ENCODE measurements at places on chromosomes 11 and 22. TPM values are rescaled to one million over a fixed set of nuclear protein-coding genes. Genes with fewer than 3 reads are reported as not detected.

The MS4A8 gene
- total RNA-seq: not detected

The UBQLNL gene
- not detected for total RNA-seq

The ISX gene
- total RNA-seq: not detected

The GPR83 gene
- total RNA-seq: 0.09 TPM

The MS4A1 gene
- total RNA-seq: not detected

The RASD2 gene
- total RNA-seq: 0.66 TPM

The TSPAN18 gene
- 3.4 TPM for total RNA-seq

The DKK3 gene
- 17.7 TPM for total RNA-seq

The OR52I2 gene
- total RNA-seq: not detected

The TTLL1 gene
- 3.3 TPM for total RNA-seq

The ARHGAP20 gene
- total RNA-seq: not detected

The RIC3 gene
- 1.4 TPM for total RNA-seq

The DBX1 gene
- total RNA-seq: not detected

The TTC28 gene
- 2.5 TPM for total RNA-seq

The PDE3B gene
- total RNA-seq: 2.7 TPM

The APOA4 gene
- not detected for total RNA-seq

The NECTIN1 gene
- total RNA-seq: 8.8 TPM

The PARVG gene
- total RNA-seq: not detected

The PIWIL4 gene
- 0.22 TPM for total RNA-seq

The OR51F2 gene
- not detected for total RNA-seq

The FAT3 gene
- 0.35 TPM for total RNA-seq

The NLRP6 gene
- total RNA-seq: not detected

The SYT7 gene
- total RNA-seq: 0.93 TPM

Measured in A549 treated with AZD2906 at 1 μM for 4 hours (cell line).